ENCODE measurements at places on chromosomes 7 and 10.

DNA sequence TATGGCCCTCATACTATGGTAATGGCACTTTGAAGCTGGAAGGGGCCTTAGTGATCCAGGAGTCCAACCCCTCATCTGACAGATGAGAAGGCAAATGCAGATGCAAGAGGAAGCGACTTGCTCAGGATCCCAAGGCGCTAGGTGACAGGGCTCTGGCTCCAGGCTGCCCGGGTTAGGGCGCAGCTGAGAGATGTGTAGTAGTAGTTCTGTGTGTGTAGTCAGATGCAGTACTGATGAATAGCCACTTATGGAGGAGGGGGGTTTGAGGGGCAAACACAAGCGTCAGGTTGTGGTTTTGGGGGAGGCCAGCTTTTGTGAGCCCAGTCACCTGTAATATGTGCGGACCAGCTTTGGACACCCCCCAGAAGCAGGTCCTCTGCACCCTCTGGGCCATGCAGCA lies 4.8 kb downstream of the ADRA2A start:
- no peak for DNase-seq

GRCh38 chr7:19754521-19755116 lies 18.8 kb downstream of the TMEM196 start:
- DNase-seq, result no peak

DNA sequence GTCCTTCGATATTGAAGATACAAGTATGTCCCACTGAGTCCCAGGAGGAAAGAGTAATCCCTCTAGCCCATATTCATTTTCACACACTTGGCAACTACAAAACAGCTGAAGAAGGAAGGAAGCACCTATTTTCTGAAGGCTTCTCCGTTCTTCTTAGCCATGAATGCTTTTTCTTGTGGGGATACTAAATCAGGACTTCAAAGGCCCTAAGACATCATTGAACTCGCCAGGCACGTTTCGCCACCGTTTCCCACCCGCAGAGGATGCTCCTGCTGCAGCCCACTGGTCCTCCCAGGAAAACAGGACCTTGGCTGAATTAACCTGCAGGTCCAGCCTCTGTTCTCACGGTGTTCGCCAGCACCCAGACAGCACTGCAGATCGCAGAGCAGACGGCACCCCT lies 561.5 kb downstream of the DNAJB6 start:
- no peak for DNase-seq

- no peak for DNase-seq
These were observed 285.4 kb downstream of the SNX13 start for GRCh38 chr7:17654940-17655339.

GRCh38 chr7:121793716-121794115 lies 79.2 kb upstream of the PTPRZ1 start:
- no peak for DNase-seq

DNA sequence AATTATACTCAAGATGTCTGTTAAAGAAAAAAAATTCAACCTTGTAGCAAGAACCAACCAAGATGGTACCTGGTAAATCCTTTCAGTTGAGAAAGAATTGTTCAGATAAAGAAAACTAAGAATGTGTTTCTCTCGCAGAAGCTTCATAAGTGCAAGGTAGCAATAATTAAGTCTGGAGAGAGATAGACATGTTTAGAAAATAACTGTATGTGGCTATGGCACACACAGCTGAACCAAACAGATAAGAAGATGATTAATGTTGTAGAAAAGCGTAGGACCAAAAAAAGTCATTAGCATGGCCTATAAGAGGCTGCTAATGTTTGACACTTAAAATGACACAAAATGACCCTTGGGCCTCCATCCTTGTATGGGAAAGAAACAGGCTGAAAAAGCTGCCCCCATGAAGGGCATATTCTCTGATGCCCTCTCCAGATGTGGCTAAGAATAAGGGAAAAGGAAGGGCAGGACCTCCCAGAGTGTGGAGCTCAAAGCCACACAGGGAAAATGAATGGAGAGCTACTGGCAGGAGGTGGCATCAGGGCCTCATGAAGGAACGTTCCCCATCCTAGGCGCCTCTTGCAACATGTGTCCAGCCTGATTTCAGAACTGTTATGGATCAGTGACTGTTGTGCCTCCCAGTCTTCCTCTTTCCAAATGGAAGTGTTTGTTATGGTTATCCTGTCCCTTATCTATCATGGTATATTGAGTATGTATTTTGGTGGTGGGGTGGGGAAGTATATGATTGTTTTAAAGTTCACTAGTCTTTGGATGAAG lies 30.7 kb downstream of the TLL2 start:
- DNase-seq, result no peak

- no peak for DNase-seq
These were observed 5.3 kb downstream of the POLR2J start for GRCh38 chr7:102473271-102473991.

GRCh38 chr10:125392609-125393008 lies 232.2 kb upstream of the CTBP2 start:
- no peak for DNase-seq

GRCh38 chr10:77836299-77836820 lies 90.2 kb downstream of the DLG5 start:
- peak; percentile 36 for DNase-seq

DNA sequence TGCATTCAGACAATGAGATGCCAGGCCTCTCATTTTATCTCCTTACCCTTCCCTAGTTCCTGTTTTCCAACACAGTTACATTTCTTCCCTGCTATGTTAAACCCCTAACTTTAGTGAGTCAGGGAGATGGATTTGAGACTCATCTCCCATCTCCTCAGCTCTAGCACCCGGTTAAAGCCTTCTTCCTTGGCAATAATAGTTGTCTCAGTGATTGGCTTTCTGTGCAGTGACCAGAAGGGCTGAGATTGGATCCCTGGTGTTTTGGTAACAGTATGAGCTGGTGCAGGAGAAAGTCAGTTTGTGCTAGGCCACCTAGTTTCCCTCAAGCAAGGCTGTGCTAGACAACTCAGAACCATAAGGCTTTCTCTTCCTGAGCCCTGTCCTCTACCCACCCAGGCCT lies 212.5 kb downstream of the SORCS1 start:
- no peak for DNase-seq

- no peak for DNase-seq
These were observed 127.0 kb downstream of the VPS41 start for GRCh38 chr7:38781991-38782390.

GRCh38 chr7:127862525-127862924 lies 168.7 kb downstream of the LRRC4 start:
- no peak for DNase-seq

DNA sequence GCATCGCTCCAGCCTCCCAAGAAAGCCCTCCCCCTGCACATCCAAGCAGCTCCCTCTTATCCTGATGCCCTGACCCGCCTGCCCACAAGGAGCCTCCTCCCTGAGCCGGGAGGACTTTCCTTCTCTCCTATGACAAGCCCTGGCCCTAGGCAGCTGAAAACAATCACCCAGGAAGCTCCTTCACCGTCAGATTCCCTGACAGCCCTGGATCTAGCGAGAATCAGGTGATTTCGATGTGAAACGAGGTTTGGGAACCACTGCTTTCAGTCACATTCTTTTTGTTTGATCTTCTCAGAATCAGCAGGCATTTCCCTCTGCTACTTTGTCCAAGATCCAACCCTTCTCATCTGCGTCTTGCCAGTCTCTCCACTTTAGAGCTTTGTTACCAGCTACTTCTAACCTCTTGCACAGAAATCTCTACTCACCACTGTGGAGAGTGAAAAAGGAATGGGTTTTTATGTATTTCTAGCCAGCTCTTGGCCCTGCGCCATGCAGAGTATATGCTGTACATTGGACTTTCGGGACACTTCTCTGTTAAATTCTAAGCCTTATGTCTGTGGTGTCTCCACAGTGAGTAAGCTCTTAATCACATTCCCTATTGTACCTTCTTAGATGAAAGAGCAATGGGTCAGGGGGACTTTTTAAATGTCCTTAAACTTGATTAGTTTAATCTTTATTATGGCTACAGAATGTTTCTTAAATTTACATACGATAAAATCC lies 253.2 kb upstream of the C7orf33 start:
- no peak for DNase-seq

- DNase-seq, result no peak
These were observed 103.0 kb downstream of the DOCK4 start for GRCh38 chr7:112103246-112103645.

- no peak for DNase-seq
These were observed 108.8 kb upstream of the CDK1 start for GRCh38 chr10:60669501-60669900.

- DNase-seq, result no peak
These were observed 991.8 kb upstream of the PHF14 start for GRCh38 chr7:9981742-9982349.

- no peak for DNase-seq
These were observed 299.7 kb downstream of the ZEB1 start for GRCh38 chr10:31618541-31619291.

- no peak for DNase-seq
These were observed 83.0 kb downstream of the NEBL start for GRCh38 chr10:20814116-20814515.

GRCh38 chr7:90053094-90053493 lies 101.2 kb upstream of the STEAP1 start:
- no peak for DNase-seq

DNA sequence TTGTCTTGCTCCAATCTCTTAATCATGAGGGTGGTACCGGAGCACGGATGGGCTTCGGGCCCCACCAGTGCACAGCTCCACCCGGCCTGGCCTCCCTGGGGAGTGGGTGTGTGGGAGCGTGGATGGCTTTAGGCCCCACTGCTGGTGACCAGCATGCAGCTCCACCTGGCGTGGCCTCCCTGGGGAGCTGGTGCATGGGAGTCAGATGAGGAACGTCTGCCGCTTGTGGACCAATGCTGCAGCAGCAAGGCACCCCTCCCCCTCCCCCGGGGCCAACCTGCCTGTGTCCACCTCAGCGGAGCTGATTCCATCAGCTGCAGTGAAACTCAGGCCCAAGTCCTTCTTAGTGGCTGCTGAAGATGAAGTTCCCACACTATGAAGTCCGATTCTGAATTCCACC lies 511.4 kb downstream of the PTPRN2 start:
- no peak for DNase-seq

DNA sequence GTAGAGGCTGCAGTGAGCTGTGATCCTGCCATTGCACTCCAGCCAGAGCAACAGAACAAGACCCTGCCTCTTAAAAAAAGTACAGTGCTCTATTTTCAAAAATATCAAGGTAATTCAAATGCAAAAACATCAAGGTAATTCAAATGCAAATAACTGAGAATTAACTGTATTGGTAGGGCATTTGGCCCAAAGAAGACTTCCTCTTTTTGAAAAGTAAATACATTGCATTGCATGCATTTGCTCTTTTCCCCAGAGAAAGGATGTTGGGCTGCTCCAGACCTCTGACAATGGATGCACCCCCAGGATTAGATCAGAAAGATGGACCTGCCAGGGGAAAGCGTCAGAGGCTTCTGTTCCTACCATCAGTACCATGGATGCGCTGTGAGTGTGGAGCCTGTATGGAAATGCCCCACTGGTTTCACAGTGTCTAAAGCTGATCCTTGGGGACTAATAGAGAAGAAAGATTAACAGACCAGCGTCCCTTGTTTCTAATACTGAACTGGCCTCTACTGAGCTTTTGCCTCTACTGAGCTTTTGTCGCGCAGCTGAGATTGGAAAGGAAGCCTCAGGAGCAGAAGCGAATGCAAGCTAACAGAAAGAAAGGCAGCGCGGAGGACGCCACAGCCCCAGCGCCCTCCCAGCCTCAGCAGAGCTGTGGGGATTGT lies 93.5 kb upstream of the LYZL2 start:
- no peak for DNase-seq

DNA sequence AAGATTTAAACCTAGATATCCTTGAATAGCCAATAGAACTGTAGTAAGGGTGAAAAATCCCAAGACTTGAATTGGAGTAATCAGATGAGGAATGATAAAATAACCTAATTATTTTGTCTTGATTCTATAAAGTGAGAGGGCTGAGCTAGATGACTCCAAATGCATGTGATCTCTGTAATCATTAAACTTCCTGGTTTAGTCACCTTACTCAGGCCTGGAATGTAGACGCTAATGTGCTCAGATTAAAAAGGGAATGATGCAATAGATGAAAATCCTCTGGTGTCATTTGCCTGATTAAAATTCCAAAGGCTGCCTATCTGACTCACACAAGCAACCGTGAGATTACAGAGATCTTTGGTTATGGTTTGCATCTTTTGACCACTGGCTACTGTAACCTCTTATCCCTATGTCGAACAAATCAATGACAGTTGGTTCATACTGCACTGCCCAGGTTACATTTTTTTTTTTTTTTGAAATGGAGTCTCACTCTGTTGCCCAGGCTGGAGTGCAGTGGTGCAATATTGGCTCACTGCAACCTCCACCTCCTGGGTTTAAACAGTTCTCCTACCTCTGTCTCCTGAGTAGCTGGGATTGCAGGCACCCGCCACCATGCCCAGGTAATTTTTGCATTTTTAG lies 2.9 kb upstream of the HKDC1 start:
- DNase-seq, result no peak

- no peak for DNase-seq
These were observed 322.0 kb downstream of the FRMD4A start for GRCh38 chr10:14008740-14009080.

DNA sequence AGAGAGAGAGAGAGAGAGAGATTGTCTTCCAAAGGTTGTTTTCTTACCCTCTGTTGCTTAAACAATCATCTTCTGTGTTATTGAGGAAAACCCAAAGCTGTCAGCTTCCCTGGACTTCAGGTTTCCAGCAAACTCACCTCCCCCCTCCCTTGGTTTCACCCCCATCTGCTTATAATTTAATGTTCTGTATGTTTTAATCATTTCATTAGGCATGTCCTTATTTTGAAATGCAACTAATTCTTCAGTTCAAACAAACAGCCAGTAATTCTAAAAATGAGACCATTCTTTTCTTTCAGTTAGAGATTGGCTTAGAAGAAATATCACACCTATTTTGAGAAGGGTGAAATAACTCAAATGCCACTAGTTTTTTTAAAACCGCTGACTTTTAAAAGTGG lies 102.9 kb downstream of the FAM204A start:
- no peak for DNase-seq

DNA sequence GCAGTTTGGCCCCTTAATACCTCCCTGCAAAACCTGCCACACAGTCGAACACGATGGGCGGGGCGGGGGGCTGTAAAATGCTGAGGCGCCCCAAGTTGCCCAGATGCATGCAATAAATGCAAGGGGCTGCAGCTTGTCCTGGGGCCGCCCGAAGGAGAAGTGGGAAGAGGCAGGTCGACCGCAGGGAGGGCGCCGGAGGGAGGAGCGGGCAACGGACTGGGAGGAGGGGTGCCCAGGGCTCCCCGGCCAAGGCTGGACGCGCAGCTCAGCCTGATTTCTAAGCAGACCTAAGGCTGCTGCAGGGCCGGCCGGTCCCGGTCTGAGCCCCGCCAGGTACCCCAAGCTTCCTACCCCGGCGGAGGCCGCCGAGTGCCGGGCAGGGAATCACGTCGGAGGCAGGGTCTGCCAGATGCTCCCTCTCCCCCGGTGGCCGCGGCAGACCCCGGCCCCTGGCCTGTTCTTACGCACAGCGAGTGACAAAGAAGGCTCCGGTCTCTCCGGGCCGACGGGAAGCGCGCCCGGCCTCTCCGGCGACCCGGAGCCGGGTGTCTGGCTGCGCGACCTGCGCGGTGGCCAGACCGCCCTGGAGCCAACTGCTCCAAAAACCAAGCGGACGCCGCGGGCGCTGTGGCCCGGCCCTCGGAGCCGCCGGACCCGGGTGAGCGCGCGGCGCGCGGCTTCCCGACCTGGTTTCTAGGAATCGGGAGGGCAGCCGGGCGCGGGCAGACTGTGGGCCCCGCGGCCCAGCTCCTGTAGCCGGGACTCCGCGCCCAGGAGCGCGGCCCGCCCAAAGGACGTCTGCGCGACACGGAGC lies 744 bp upstream of the EBF3 start:
- DNase-seq, result no peak

GRCh38 chr10:1545524-1545923 lies 191.8 kb downstream of the ADARB2 start:
- DNase-seq, result no peak

GRCh38 chr10:127887541-127888415 lies 5.0 kb downstream of the CLRN3 start:
- no peak for DNase-seq
